ENCODE measurements at places on chromosomes 1 and 21. TPM values are rescaled to one million over a fixed set of nuclear protein-coding genes. Genes with fewer than 3 reads are reported as not detected.

Gene C1orf21
- 35.6 TPM for polyA plus RNA-seq

DNA sequence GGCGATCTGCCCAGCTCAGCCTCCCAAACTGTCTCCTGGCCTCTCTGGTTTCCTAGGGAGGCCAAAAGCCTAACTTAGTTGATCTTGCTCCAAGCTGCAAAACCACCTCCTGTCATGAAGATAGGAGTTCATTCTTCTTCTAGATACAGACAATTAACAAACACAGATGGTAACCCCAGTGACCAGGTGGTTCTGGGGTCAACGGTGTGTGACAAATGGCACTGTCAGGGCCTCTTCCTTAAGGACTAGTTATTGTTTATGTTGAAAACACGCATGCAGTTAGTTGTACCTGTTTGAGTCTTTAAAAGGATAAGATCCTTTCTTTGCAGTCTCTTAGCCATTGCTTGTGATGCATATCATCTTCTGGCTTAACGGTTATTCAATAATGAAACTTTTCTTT is 4.6 kb upstream of the UMODL1 start:
- no peak for DNase-seq

- DNase-seq = no peak
These were observed 36.8 kb downstream of the AHDC1 start for GRCh38 chr1:27567146-27567526.

- DNase-seq = no peak
These were observed 4.1 kb upstream of the TTLL10 start for GRCh38 chr1:1169429-1170214.

GRCh38 chr1:45026446-45026845 is 14.4 kb downstream of the UROD start:
- no peak for DNase-seq

GRCh38 chr1:186620566-186621350 is 59.5 kb downstream of the PTGS2 start:
- no peak for DNase-seq

Gene SPATA6
- 16.8 TPM for polyA plus RNA-seq

Gene TFF3
- 4.5 TPM for polyA plus RNA-seq

All from left renal cortex interstitium (tissue), 4 donors.